SJSA1 (cell line): ENCODE measurements at places on chromosomes 1 and 21. TPM values are rescaled to one million over a fixed set of nuclear protein-coding genes. Genes with fewer than 3 reads are reported as not detected.

DNA sequence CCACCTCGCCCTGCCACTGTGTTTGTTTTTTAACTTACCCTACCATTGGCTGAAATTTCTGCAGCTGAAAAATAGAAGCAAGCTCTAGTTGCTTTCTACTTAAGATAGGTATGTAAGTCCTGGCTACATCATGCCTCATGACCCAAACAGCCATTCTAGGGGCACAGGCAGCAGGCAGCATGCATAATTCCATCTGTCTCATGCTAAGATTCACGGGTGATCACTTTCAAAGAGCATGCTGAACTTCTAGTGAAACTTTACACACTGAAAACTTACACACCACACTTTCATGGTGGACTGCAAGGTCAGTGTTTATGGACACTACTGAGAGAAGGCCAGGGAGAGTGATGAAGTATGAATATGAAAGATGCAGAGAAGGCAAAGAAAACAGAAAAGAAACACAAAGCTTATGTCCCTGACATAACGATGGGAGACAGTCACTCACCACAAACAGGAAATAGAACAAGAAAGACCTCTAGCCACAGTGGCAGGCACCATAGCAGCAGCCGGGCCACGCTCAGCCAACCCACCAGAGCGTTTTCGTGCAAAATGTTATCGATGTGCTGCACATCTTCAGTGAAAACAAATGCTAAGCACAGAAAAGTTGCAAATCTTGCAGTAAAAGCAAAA is 102.3 kb upstream of the TIAM1 start:
- no peak for DNase-seq

Gene LCA5L
- total RNA-seq, result 1.0 TPM in 1 of 2 replicates, not detected in the other

Gene SYTL1
- 0.22 and 1.1 TPM in 2 replicates for total RNA-seq

DNA sequence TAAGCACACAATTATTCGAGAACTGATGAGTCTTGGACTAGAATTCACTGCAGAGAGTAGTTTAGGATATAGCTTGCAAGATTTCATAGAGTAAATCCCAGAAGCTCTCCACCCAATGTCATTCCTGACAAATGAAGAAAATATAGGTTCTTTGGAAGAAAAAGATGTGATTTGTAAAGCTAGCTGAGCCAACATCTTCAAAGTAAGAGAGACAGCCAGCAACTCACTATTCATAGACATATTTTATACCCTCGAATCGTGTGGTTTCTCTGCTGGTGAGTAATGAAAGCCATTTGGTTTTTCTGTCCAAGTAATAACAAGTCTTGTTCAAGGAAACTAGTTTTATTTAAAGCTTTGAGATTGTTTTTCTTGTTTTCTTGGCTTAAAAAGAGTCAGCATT is 165.7 kb upstream of the SYT6 start:
- DNase-seq, result no peak

DNA sequence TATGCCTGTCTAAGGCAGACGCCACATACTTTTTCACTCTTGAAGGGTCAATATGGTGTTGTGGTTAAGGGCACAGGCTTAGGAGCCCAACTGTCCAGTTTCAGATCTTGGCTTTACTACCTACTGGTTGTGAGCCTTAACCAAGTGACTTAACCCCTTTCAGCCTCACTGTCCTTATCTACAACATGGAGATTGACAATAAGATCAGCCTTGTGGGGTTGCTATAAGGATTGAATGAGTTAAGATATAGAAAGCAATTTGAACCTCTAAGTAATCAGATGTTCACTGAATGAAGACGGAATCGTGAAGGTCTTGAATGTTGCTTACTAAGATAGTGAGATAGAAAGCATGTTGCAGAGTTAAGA is 121.3 kb upstream of the JUN start:
- no peak for DNase-seq

- DNase-seq, result peak; percentile 74
These were observed 37.6 kb downstream of the PIK3CD start for GRCh38 chr1:9689011-9689706.

- no peak for DNase-seq
These were observed 77.7 kb downstream of the TOMM20 start for GRCh38 chr1:235050911-235051360.

DNA sequence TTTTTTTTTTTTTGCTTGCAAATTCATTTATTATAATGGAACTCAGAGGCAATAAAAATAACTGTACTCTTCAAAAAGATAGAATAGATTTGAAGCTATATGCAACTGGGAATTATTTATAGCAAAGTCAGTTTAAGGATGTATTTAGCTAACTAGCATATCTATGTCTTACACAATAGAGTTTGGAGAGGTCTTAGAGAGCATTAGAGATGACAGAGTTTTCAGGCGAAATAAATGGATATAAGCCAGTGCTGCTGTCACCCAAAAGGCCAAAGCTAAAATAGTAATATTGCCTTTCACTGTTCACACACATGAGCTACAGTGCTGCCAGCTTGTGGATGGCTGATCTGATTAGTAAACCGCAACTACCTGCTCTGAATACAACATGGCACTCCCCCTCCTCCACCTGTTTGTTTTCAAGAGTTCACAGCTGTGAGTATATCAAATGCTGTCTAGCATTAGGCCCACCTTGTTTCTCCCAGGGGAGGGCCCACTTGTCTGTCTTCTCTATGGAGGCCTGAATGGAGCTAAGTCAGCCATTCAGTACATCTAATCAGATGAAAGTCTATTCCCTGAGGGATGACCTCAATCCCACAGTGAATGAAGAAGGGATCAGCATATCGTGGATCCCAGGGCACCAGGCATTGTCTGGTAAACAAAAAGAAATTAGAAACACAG is 25.2 kb upstream of the SSX2IP start:
- DNase-seq, result no peak

Gene ATP5PB
- total RNA-seq, result 432 and 553 TPM in 2 replicates

DNA sequence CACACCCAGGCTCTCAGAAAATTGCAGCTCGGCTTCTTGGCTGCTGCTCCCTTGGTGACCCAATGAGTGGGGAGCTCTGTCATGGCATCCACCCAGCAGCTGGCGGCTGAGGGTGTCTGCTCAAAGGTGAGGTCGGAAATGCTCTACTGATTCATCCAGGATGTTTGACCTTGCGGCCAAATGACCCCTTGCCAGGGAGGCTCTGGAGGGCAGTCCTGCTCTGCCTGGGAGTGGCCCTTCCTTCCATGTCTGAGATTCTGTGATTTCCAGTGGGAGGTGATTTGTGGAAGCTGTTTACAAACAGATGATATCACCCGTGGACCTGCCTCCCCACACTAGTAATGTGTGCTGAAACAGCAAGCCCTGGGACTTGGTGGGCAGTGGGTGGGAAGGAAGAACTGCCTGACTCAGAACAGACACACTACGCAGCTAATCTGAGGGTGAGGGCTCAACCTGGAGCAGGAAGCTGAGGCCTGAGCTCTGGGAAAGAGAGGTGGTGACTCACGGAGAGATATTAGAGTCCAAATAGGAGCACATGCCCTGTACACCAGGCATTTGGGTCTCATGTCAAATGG is 3.0 kb downstream of the CRCT1 start:
- no peak for DNase-seq

GRCh38 chr1:226466296-226466695 is 58.4 kb upstream of the PARP1 start:
- DNase-seq, result no peak

- DNase-seq, result no peak
These were observed 14.0 kb downstream of the PPIE start for GRCh38 chr1:39752703-39753102.

Gene SON
- total RNA-seq, result 65.1 and 115 TPM in 2 replicates
